ENCODE measurements at places on chromosomes 3 and 15.

DNA sequence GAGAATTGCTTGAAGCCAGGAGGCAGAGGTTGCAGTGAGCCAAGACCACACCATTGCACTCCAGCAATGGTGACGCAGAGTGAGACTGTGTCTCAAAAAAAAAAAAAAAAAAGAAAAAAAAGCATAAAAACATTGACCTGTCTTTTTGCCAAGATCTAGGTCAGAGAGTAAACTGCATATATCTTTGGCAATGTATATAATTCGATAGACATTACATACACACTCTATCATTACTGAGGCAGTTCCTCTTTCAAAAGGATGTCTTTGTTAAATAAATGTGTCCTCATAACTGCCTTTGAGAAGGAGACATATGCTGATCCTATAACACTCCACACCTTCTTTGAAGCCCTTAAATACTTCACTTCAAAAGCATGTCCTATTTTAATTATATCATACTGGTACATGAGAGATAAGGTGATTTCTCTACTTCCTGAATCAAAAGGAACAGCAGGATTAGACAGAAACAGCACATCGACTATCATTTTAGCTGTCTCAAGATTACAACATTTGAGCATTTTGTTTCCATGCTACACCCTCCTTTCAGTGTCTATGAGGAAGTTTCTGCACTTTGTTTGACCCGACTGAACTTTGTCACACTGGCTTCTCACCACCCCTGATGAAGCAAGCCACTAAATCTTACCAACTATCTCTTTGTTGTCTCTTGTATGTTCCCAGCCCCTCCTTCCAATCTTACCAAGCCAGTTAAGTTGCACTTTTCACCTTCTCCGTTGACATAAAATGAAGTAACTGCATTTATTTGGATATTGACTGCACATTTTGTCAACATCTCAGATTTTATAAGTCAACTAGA lies 335.8 kb downstream of the MECOM start:
- peak; percentile 17 for DNase-seq

DNA sequence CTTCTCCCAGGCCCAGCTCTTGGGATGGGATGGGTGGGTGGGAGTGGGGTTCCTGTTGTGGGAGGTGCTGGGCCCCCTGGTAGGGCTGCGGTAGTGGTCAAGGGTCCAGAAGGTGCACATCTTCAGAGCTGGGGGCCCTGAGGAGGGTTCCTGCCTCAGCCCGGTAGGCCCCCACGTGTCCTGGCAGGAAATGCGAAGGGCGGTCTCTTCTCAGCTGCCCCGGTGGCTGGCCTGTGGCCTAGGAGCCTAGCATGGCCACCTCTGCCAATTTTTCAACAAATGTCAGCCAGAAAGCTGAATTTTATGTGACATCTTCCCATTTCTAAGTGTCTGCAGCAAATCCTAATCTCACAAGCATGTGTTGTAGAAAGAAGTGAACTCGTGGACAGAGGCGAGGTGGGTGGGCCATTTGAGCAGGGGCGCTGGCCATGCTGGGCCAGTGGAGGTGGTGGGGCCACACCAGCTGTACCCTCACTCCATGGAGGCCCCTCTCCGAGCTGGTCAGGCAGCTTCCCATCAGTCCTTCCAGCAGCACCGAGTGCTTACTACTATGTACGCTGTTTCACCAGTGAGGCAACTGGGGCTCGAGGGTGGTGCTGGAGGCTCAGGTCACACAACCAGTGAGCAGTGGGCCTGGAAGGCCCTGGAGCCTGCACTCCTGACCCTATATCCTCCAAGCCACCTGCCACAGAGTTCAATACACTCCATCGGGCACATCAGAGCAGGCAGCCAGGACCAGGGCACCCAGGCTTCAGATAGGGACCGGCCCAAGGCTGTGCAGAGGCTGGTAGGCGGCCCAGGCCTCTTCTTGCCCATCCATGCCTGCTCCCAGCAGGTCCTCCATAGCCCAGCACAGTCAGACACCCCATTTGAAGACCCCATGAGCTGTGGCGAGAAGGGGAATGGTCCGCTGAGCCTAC lies 23.2 kb downstream of the FBLN2 start:
- DNase-seq: no peak

DNA sequence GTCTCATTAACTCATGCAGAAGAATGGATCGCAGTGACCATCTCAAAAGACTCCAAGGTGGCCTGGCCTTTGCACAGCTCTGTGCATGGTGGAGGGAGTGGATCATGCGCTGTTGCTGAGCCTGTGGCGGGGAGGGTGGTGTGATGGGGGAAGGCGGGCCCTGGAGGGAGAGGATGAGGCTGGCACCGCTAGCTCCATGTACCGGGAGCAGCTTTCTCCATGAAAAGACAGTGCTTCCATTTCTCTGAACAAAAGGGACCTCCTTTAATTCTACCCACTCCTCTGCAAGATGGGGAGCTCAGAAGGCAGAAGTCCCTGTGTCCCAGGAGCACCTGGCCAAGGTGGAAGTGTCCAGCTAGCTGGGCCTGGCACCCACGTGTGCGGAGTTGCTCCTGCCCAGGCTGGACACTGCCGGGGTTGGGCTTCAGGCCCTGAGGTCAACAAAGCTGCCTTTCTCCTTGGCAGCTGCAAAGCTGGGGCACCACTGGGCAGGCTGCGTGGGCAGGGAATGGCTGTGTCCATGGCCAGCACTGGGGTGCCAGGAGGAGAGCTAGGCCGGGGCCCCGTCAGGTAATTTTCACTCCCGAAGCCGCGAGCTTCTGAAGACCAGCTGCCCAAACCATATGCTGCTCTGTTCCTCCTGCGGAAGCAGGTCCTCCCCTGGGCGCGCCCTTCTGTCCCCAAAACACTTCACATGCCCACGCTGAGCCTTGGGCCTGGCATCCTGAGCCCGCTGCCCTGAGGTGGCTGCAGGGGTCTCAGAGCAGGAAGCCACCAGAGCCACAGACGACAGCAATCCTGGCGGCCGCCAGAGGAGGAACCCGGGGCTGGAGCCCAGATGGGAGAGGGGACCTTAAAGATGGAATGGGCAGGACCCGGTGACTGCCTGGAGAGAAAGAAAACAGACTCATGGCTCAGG lies 6.4 kb downstream of the MAP6D1 start:
- DNase-seq: no peak

DNA sequence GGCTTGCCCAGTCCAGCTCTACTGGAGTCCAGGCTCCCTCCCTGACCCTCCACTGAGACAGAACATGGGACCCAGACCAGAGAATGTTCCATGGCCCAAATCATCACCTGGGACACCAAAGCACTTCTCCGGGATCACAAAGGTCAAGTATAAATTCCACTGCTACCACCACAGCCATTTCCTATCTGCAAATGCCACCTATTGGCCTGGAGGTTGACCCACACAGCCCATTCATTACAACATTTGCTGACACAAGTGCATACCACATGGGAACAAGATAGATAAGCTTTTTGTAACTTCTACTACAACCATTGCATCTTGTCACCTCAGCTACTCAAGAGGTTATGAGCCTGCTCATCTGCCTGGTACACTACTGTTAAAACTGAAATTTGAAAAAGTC lies 126.8 kb upstream of the NECTIN3 start:
- no peak for DNase-seq

- DNase-seq: no peak
These were observed 1245.6 kb downstream of the OTOL1 start for GRCh38 chr3:162742159-162742717.

DNA sequence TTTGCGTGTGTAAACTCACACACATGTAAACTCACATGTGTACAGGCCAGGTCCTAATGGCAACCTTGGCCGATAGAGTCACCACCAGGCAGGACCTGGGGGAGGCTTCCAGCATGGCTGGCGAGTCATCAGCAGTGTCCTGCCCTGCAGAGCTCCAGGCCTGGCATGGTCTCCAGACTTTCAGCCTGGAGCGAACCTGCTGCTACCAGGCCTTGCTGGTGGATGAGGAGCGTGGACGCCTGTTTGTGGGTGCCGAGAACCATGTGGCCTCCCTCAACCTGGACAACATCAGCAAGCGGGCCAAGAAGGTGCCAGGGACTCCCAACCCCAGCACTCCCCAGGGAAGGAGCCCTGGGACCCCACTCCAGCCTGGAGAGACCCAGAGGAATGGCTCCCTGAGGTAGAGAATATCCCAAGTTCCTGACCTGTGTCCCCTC lies 1.0 kb downstream of the SEMA3B start:
- DNase-seq: no peak

DNA sequence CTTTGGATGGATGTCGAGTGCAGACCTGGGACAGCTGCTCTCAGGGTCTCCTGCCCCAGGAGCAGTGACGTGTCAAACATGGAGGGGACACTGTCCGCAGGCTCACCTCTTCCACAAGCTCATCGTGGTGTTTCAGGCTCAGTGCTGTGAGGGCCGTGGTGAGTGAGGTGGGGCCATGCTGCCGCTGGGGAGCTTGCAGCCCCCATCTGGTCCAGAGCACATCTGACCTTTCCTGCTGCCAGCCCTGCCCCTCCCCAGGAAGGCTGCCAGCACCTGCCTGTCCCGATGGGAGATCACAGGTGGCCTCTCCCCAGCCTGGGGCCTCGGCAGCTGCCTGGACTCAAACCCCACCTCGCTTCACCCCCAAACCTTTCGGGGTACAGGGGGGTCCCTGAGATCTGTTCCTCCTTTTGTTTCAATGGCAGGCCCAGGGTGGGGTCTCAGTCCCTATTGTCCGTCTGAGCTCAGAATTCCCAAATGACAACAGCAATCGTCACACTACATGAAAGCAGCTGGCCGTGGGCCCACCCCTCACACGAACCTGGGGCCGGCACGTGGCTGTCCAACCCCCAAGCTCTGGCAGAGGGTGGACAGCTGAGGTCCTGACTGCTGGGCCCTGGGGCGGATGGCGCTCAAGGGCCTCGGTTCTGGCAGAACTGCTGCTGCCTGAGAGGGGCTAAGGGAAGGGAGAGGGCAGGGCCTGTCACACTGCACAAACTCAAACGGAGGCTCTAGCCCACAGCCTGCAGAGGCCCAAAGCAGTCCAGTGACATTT lies 65.0 kb upstream of the RPL32 start:
- DNase-seq: no peak

DNA sequence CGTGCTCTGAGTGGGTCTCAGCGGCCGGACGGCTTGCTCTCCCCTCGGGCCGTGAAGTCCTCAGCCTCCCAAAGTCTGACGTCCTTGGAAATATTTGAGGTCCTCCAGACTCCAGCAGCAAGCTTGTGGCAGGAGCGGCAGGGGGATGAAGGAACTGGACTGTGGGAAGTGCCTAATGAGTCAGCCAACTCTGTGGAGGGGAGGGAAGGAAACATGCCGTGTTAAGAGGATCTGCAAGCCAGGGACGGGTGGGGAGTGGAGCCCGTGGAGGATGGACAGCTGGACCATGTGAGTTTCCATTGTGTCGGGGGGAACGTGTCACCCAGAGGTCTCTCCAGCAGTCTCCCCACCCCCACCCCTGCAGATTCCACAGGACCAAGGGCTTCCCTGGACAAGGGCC lies 39.4 kb upstream of the IDH2 start:
- DNase-seq: no peak

DNA sequence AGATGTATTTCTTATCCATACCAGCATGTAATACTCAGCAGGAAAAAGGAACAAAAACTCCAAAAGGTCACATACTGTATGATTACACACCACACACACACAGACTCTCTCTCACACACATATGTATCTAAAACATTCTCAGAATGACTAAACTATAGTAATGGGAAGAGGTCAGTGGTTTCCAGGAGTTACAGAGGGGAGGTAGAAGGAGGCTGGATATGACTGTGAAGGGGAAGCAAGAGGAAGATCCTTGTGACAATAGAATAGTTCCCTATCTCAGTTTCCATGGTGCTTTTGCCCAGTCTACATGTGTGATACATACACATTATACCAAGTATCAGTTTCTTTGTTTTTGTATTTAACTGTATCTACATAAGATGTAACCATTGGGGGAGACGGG lies 190.1 kb downstream of the IL5RA start:
- DNase-seq: no peak

GRCh38 chr3:154889227-154889634 lies 190.9 kb upstream of the MME start:
- no peak for DNase-seq

GRCh38 chr3:128356822-128357221 lies 109.9 kb downstream of the DNAJB8 start:
- DNase-seq: no peak
